NCI-H226 (cell line): ENCODE measurements at places on chromosomes 2 and 18.

- no peak for DNase-seq
Measured at GRCh38 chr2:218006741-218007140, 3.9 kb upstream of the TNS1 start.

DNA sequence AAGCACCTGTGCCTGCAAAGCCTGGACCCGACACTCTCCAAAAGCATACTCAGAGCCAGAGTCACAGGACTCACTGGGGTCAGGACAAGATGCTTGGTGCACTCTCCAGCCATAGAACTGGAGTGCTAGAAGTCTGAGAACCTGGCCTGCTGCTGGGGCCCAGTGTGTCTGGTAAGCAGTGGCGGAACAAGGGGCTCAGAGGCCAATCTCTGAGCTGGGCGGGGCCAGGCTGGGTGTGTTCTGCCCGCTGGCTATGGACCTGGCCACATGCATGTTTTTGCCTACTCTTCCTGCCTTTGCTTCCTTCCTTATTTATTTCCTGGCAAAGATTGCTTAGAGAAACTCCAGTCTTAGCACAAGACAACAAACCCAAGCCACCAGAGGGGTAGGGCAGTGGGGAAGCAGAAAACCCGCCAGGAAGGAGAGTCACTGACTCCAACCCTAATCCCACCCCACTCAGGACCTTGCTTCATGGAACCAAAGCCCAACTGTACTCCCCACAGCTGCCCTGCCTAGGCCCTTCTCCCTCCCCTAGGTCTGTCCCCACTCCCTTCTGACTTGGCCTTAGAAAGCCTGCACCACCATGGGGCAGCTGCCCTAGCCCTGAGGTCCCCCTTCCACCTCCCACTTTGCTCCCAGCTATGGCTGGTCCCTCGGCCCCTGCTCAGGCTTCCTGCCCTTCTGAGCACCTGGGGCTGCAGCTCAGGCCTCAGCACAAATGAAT, 315.5 kb downstream of the CELF4 start:
- no peak for DNase-seq

GRCh38 chr2:63796366-63796765, 45.3 kb upstream of the UGP2 start:
- DNase-seq, result no peak

DNA sequence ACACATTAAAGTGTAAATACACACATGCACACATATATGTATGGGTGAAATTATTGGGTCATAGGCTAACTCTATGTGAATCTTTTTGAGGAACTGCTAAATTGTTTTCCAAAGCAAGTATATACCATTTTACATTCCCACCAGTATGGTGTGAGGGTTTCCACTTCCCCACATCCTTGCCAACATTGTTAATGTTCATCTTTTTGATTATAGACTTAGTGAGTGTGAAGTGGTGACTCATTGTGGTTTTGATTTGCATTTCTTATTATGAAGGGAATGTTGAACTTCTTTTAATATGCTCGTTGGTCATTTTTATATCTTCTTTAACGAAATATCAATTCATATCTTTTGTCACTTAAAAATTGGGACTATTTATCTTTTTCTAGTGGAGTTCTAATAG, 181.8 kb upstream of the GCFC2 start:
- no peak for DNase-seq

- DNase-seq, result no peak
Measured at GRCh38 chr18:39998317-39998716, 1956.7 kb upstream of the PIK3C3 start.

DNA sequence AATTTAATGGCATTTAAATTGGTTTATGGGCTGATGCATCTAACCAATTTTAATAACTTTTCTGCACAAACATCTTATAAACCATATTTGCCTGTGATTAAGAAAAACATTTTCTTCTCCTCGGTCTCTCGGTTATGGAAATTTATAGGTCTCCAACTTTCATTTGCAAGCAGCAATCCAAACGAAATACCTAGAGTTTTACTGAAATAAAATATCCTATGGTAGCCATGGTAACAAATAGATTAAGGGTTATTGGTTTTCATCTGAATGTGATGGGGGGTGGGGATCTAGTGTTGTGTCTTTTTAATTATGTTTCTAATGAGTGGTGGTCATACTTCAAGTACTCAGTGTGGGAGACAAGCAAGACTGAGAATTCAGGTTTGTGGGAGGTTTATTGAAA, 2.9 kb downstream of the KLHL29 start:
- DNase-seq, result no peak

DNA sequence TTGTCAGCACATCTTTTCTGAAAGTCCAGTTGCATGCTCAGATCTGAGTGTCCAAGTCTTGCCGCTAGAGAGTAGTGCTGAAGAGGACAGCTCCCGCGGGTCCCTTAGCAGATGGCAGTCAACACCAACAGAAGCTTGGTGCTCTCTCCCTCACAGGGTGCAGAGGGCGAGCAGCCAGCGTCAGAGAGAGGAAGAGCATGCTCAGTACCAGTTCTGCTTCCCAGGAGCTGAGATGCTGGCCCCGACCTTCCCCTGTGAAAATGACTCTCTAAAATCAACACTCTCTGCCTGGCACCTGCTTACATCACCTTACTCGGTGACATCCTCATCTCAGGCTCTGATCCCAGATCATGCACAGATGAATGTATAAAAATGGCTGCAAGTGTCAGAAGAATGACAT, 86.0 kb upstream of the TWIST2 start:
- no peak for DNase-seq

DNA sequence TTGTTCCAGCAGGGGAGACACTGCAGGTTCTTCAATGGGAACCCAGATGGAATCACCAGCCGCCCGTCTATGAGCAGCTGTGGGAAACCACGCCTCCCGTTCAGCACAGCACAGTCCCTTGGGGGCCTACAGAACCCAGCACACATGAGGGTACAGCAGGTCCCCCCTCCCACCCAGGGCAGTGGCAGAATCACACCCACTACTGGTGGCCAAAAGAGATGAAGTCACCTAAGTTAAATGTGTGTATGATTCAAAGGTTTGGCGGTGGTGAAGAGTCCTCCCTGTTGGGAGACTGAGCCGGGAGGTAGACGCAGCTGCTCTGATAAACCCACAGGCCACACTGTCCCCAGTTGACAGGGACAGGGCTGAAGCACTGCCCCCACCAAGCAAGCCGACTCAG, 44.3 kb downstream of the L3MBTL4 start:
- no peak for DNase-seq

- DNase-seq, result no peak
Measured at GRCh38 chr2:234134496-234134895, 84.0 kb downstream of the SPP2 start.

DNA sequence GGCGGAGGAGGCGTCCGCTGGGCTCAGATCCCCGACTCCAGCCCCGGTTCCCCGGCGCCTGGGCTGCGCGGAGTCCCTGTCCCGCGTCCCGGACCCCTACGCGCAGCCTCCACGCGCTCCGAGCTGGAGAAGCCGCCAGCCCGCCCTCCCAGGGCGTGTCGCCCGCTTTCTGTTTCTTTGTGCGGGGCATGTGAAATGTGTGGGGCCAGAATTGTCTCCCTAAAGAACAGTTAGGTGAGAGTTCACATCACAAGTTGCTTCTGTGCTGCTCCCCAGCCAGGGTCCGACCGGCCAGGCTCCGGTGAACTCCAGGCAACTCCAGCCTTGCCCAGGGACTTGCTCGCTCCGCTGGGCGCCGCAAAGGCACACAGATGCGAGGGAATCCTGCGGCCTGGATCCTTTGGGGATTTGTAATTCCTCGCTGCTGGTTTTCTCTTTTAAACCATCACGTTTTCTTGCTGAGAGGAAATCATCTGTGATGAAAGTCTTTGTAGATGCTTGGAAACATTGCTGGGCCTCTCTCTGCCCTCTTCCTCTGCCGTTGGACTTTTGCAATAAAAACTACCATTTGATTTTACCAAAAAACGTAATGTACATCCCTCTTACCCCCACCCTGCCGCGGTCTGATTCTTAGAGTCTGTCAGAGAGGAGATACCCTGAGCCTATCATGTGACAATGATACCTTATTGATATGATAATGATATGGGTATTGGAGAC, 631 bp downstream of the GYPC start:
- DNase-seq, result no peak

DNA sequence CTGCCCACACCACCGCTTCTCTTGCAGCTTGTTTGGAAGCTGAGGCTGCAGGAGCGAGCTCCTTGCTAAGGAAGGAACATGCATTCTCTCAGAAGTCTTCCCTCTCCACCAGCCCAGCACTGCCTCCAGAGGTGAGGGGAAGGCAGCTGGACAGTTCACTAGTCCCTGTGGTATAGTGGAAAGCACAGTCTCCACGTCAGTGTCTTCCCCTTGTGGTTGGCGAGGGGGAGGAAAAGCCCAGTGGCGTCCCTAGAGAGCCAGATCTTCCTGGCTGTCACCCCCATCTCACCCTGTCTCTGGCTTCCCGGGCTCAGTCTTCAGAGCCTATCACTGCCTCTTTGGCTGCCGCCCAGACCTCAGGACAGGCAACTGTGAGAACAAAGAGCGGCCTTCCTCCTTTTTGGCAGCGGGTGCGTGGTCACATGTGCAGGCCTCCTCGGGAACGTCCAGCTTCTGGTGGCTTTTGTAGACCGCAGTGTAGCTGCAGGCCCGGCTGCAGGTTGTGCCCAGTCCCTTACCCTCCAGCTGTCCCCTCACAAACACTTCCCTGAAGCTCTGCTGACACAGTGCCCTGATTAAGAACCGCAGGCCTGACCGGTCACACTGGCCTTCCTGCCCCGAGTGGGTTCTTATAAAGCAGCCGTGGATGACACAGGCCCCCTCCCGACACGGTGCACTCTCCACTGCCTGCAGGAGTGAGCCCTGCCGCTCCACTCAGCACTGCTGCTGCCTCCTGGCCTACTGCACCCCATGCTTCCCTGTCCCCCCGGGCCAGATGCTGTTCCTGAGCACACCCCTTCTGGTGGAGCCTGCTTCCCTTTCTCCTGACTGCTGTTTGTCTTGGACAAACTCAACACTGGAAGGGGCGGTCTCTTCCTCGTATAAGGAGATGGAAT, 90.9 kb downstream of the RNF144A start:
- DNase-seq, result no peak

- peak; percentile 91 for DNase-seq
Measured at GRCh38 chr18:11121443-11121849, 27.9 kb downstream of the PIEZO2 start.

GRCh38 chr2:239293775-239294430, 106.9 kb downstream of the HDAC4 start:
- no peak for DNase-seq

DNA sequence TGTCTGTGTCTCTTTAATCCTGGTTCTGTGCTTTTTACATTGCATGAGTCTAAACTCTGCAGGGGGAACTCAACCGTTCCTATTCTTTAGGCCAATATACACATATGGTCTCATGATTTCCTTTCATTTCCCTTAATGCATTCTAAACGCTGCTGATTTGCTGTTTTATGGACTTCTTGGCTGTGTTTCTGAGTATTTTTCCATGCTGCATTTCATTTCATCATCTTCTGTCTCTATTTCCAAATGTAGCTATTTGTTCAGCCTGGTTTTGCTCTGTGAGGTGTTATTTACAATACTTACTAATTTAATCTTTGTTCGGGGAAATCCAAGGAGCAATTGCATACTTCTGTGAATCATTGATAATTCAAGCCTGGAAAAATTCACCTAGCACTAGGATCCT, 897.2 kb downstream of the TSN start:
- DNase-seq, result no peak

GRCh38 chr2:67130531-67131256, 266.4 kb upstream of the ETAA1 start:
- DNase-seq, result peak; percentile 36
